ENCODE measurements at places on chromosomes 7 and 10.

GRCh38 chr10:93417921-93418320, 64.2 kb downstream of the MYOF start:
- no peak for DNase-seq

DNA sequence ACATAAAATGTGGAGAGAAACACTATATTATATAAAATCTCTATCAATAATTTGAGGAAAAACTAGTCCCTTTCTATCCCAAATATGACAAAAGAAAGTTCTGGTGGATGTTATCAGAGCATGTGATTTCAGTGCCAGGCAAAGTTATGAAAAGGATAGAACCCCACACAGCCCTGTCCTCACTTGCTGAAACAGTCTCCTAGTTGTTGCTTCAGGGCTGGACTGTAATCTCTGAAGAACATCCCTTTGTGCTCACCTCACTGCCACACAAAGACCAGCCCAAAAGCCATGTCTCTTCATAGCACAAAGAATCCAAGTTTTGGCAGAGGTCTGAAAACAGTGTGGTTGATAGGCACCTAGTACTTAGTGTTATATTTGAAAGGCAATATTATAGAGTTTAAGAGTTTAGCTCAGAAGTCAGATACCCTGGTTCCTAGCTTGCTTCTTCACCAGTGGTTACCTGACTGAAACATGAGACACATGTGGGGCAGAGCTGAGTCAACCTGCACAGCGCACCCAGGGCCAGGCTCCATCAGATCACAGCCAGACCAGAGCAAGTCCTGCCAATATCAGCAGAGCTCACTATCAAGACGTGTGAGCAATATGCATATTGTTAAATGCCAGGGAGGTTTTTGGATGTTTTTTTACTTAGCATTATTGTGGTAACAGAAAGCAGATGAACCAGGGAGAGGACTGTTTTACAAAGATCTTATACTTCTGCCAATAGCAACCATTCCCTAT, 25.0 kb downstream of the CYP3A7 start:
- DNase-seq = no peak

DNA sequence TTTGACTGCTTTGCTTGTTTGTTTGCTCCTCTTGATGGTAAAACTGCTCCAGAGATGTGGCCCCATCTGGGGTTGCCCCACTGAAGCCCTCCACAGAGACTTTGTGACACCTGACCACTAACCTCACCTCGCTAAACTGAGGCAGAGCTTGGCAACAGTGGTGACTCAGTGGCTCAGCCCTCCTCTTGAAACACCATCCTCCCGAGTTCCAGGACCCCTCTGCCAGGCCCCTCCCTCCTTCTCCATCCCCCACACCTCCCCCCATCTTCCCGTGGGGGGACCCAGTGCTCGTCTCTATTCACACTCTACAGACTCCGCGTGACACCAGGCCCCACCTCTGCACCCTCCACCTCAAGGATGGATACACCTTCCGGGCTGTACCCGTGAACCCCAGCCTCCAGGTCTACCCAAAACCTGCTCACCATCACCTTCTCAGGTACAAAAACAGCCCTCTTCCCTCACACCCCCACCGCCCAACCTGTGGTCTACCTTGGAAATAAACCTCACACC, 19.0 kb upstream of the RET start:
- DNase-seq = no peak

- no peak for DNase-seq
These were observed 230.1 kb downstream of the ELFN1 start for GRCh38 chr7:1899951-1900762.

GRCh38 chr7:12174931-12175330, 36.2 kb upstream of the TMEM106B start:
- DNase-seq = no peak

- no peak for DNase-seq
These were observed 57.9 kb upstream of the NPTX2 start for GRCh38 chr7:98559219-98559618.

GRCh38 chr10:4099202-4099601, 314.2 kb upstream of the KLF6 start:
- DNase-seq = no peak

Measured in epithelial cell of prostate (primary cell).